ENCODE measurements at places on chromosomes 7 and 10.

GRCh38 chr10:21732067-21732772, 198.2 kb downstream of the MLLT10 start:
- peak; percentile 66 for DNase-seq

DNA sequence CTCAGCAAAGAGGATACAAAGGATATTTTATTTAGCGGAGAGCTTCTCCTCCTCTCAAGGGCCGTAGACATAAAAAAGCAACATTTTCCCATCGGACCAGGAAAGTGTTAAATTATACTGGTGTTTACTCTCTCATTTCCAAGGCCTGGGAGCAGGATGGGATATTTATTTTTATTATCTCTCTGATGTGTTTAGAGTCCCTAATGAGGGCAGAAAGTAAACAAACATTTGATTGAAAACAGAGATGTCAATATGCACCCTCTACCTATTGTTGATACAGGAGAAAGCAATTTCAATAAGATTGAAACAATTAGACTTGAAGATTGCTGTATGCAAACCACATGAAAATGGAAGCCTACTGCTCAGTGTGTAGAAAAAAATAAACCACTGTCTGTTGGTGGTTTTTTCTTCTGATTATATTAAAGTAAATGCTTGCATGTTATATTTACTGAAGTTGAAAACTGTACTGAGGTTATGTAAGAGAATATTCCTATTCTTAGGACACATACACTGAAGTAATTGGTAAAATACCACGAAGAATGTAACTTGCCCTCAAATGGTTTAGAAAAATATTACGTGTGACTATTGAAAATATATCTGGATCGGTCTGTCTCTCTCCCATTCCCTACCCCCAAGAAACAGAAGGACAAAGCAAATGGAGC, 59.3 kb downstream of the ATXN7L1 start:
- no peak for DNase-seq

DNA sequence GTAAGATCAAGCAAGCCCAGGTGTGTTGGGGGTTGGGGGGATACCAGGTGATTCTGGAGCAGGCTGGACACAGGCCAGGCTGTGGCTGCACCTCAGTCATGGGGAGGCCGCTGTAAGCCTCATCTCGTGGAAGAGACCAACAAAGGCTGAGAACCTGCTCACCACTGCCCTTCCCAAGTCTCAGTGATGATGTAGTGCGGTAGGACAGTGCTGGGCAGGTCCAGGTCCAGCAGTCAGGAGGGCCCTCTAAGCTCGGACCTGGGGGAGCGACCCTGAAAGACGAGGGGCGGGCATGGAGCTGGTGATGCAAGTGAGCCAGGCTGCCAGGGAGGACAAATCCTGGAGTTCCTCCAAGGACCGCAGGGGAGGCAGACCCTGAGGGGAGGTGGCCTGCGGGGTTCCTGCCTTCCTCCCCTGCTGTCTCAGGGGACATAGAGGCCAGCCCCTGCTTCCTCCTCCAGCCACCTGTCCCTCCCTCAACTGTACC, 3.3 kb upstream of the PWWP2B start:
- DNase-seq: no peak

DNA sequence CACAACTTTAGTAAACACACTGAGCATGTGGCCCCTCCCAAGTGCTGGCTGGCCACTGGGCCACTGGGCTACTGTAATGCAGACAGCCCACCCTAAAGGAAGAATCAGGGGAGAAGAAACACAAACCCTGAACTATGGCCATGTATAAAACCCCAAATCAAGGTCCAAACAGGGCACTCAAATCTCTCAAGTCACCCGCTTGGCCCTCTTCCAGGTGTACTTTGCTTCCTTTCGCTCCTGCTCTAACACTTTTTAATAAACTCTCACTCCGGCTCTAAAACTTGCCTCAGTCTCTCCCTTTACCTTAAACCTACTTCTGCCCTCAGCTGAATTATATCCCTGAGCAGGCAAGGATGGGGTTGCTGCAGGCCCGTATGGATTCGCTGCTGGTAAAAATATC, 72.6 kb downstream of the TPK1 start:
- DNase-seq: no peak

DNA sequence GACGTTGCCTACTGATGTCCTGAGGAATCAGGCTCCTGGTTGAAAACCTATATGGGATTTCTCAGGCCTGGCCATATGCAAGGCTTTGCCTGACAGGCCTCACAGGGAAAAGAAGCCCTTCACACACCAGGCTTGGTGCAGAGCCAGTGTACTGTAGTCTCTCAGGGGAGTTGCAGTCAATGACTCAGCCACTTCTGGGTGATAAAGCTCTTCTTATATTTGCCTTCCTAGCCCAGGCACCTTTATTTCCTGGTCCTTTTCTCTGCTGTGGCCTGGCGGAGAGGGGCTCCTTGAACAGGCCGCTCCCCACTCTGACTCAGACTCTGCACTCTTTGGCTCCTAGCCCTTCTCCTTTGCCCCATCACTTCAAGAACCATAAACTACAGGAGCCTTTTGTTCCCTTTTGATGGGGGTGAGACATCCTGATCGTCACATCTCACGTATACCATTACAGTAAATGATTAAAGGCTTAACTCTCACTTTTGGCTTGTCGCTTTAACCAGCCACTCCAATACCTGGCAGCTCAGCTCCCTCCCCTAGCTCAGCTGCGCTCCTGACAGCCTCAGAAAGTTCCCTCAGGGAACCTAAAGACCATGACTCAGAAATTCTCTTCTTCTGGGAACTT, 33.5 kb downstream of the DPY19L1 start:
- DNase-seq: no peak

- no peak for DNase-seq
Observed at GRCh38 chr7:37206192-37206591, 242.5 kb downstream of the ELMO1 start.

- no peak for DNase-seq
Observed at GRCh38 chr10:44281089-44281613, 103.7 kb downstream of the CXCL12 start.

DNA sequence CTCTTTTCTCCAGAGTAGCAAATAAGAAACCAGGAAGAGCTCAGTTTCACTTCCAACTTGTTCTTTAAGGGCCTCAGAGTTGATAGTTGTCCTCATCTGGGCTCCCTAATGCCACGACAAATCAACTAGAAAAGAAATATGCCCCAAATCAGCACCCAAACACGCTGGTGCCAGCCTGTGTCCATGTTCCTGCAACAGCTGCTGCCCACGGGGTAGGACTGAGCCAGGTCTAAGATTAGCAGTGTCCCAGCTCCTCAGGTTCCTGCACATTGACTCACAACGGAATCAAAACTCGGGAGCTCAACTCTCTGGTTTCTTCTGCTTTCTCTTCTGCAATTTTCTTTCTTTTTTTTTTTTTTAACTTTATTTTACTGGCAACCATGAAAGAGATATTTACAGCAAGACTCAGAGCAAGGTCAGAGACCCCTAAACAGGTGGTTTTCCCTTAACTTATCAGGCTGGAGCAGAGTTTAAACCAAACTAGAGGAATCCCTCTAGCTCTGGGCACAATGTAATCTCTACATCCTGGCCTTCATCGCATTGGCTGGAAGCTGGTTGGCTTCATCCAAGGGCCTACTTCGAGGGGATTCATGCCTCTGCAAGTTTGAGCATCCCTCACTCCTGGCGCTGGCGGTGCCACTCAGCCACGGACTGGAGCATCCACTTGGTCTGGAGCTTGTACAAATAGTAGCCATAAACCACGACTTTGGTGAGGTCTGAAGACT, 126.1 kb downstream of the PFKFB3 start:
- DNase-seq: no peak

DNA sequence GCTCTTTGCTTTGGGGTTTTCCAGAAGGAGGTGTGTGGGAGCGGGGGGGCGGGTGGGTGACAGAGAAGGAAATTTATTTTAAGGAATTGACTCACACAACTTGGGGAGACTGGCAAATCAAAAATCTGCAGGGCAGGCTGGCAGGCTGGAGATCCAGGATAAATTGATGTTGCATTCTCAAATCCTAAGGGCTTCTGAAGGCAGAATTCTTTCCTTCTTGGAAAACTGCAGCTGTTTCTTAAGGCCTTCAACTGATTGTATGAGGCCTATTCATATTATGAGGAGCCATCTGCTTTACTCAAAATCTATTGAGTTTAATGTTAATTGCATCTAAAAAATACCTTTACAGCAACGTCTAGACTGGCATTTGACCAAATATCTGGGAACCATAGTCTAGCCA, 1528.8 kb upstream of the LRRTM3 start:
- no peak for DNase-seq

DNA sequence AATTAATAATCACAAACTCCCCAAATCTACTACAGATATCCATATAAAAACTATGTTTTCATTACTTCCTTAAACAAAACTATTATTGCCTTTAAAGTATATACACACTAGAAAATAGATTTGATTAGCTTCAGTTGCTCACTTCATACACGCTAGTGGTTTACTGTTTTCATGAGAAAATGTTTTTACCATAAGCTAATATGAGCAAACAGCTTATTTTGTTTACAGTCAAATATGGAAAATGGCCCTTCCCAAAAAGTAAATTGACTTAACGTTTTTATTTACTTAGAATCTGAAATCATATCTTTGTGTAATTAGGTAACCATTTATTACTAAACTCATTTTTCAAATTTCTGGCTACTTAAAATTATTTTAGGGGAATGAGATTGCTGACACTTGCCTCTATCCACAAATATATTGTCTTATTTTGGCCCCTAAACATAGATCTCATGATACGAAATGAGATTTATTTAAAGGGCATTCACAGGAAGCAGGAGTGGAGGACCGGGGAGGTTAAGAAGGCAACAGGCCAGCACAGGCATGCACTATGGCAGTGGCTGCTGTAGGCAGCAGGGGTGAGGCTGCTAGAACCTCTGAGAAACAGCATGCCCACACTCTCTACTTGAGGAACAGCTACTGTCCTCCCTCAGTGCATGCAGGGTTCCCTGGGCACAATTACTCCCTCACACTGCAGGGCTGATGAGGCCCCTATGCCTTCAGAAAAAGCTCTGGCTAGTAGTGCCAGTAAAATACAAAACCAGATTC, 29.6 kb upstream of the SOSTDC1 start:
- no peak for DNase-seq

- no peak for DNase-seq
Observed at GRCh38 chr7:70647801-70648498, 484.0 kb upstream of the GALNT17 start.

DNA sequence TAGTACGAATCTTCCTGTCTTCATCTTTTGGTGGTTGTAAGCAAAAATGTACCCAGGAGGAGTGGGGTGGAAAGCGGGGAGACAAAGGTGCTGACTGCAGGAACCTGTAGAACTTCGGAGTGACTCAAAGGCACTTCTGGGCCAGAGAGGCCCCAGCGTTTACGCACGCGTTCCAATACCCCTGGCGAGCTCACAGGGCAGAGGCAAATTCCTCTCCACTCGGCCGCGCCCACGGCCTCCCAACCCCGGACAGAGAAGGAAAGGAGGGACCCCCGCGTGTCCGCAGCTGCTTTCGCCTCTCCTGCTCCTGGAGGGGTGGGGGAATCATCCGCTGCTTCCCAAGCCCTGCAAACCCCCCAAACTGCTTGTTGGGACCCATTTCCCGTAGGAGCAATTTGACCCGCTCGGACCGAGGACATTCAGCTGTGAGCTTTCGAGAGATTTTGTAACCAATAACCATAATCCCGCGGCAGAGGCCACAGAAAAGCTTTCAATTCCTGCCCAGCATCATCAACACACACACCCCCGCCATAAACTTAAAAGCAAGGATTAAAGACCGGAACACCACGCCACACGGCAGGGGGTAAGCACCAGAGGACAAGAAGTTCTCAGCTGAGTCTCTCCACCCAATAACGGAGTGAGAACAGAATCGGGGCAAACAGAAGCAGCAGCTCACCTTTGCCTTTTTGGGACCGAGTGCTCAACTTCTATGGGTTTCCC, 2.3 kb downstream of the IGF2BP3 start:
- DNase-seq: no peak

DNA sequence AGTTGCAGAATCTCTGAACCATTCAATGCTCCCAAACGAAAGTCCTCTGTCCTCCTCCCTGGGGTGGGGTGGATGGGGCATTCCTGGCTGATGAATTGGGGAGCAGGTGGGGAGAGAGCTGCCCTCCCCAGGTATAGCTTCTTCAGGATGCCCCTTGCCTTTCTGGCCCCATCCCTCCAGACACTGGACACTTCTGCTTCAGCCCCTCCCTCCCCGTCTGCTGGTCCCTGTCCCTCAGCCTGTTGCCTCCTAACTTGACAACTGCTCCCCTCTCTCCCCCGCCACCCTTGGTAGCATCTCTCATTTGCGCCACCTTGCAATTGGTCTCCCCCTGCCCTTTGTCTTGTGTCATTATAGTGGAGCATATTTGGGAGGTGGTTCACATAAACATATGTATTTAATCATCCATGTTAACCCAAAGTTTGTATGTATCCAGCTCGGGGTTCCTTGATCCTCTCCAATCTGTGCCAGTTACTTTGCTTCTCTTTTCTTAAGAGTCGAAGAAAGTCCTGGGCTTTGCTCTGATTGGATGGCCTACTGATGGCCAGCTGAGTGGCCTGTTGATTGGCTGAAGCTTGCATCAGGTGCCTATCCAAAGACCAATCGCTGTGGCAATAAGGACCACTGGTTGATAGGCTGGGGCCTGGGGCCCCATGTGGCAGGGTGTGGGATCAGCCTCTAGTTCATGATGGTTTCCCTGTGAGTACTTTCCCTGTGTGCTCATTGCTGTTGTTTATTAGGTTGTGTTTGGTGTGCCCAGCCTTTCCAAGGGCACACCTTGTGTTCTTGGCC, 4.0 kb upstream of the GCK start:
- DNase-seq: no peak

DNA sequence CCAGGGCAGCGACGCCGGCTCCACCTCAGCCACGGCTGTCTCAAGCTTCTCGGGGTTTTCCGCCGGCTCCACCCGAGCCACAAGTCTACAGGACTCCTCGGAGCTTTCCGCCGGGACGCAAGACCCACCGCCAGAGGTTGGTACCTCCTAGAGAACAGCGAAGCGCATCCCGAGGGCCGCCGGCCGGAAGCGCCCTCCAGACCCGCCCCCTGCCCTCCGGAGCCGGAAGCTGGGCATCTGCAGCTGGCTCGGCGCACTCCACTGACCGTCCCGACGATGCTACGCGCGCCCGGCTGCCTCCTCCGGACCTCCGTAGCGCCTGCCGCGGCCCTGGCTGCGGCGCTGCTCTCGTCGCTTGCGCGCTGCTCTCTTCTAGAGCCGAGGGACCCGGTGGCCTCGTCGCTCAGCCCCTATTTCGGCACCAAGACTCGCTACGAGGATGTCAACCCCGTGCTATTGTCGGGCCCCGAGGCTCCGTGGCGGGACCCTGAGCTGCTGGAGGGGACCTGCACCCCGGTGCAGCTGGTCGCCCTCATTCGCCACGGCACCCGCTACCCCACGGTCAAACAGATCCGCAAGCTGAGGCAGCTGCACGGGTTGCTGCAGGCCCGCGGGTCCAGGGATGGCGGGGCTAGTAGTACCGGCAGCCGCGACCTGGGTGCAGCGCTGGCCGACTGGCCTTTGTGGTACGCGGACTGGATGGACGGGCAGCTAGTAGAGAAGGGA, at the start of gene MINPP1:
Gene MINPP1, plus strand, starts transcription at position 254 of the 726 bp plus-strand sequence. Its CDS starts 23 bp downstream, at position 277.
- peak; percentile 52 for DNase-seq

DNA sequence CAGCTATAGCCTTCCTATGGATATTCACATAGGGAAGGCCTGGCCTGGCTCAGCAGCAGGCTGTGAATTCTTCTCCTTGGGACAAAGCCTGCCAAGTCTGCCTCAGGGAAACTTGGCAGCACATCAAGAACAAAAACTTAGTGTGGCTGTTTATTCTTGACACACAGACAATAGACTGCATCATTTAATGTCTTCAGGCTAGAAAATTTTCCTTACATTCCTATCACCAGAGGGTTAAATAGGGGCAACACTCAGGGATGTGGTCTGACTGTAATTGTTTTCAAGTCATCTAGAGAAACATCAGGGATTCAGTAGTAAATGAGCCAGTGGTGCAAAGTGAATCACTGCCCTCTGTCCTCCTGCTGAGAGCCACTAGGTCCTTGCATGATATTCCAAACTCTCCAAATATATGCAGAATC, 137.3 kb downstream of the SEMA3C start:
- no peak for DNase-seq

- no peak for DNase-seq
Observed at GRCh38 chr10:30098629-30099028, 39.2 kb upstream of the JCAD start.
